NK-92 treated with Interleukin-12 subunit alpha and Interleukin-12 subunit beta, amount 100 ng/mL, for 24 hours (cell line): ENCODE measurements at places on chromosomes 3 and 15.

- no peak for DNase-seq
Observed at GRCh38 chr3:179098388-179099077, 26.9 kb upstream of the ZMAT3 start.

DNA sequence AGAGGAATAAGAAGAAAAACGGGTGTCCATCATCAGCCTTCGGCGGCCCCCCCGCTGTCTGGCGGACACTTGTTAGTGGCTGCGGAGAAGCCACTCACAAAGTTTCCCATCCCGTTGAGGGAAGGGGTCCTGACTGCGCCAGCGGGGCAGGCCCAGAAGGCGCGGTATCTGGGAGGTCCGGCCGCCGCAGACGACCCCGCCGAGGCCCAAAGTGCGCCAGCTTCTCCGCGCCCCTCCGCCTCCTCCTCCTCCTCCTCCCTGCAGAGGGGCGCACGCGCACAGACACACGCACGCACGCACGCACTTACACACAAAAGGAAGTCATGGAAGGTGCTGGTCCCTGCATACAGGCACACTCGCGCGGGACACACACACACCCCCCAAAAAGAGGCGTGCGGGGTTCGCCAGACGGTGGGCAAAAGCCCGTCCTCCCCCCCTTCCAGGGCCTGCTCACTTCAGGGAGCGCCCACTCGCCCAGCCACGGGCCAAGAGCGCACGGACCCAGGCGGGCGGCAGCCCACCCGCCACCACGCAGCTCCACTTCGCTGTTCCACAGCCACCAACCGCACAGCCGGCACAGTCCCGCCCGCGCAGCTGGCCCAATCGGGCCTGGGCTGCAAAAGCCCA lies 18.0 kb downstream of the ZNF148 start:
- no peak for DNase-seq

GRCh38 chr3:126390751-126391150 lies 4.0 kb upstream of the CFAP100 start:
- no peak for DNase-seq

DNA sequence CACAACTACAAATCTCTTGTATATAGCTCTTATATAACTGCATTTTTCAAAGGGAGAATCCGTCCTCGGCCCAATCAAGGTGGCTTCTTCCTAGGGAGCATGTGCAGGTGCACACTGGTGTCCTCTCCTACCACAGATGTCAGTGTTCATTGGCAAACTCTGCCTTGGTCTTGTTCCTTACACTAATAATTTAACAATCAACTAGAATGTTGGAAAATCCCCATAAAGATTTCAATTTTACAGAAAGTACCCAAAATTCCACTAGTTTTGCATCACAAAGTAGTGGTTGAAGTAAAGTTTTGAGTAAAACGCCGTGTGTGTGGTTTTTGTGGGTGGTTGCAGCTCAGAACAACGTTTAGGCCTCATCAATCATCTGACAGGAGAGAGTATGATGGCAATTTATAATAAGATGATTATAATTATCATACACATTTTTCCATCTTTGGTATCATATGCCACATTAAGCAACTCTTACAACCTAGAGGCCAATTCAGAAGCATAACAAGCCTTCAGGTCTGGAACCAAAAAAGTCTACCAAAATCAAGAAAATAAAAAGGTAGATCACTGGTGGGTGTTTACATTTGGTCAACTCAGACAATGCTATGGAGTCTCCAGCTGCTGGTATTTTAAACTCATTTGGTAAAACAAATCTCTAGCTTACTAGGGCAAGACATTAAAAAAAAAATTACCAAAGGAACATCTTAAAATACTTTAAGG lies 128.9 kb upstream of the BHLHE40 start:
- DNase-seq = no peak

GRCh38 chr3:14837186-14837877 lies 18.6 kb downstream of the FGD5 start:
- no peak for DNase-seq

DNA sequence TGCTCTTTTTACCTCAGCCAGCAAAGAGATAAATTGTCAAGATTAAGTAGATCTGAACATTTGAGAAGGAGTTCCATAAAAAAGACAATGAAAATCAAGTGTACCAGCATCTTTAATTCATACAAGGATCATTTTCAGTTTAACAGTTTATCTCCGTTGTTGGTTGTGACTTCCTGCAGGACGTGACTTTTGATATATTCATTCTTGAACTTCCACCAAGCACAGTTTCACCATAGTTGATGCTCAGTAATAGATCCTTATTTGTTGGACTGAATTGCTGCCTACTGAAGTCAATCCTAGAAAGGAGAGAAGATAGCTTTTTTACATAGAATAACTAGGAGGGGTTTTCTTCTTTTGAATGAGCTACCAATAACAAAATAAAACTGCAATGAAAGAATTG lies 408.2 kb downstream of the LPP start:
- no peak for DNase-seq

DNA sequence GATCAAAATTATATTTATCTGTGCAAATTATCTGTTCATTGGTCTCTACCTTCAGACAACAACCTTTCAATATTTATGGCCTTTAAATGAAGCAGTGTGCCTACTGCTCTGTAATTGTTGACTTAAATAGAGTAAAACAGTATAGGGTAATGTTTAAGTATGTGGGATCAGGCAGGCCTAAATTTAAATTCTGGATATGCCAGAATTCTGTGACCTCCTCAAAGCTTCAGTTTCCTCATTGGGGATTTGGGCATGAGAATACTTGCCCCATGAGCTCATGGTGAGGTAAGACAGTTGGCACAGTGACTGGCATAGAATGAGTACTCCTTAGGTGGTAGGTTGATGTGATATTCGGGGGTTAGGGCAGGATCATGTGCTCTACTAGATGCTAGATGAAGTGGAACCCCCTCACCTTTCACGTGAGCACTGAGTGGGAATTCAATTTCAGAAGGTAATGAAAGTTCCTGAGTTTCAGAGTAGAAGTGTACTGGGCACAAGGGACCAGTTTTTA lies 14.9 kb downstream of the ARL8B start:
- no peak for DNase-seq

GRCh38 chr3:67292356-67293121 lies 294.4 kb downstream of the KBTBD8 start:
- no peak for DNase-seq

DNA sequence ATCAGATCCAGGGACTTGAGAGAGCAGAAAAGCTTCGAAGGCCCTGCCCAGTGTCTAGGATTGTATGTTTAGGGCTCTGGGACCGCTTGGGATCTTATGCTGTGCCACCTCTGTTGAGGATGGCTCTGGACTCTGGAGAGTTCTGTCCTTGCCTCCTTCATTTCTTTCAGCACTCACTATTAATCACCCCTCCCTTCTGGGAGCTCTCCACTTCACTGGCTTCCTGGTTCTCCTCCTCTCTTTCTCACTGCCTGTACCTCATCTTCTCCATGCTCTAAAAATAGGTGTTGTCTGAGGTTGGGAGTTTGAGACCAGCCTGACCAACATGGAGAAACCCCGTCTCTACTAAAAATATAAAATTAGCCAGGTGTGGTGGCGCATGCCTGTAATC lies 17.3 kb downstream of the MAPKBP1 start:
- DNase-seq = no peak

- no peak for DNase-seq
Observed at GRCh38 chr3:128269006-128269775, 115.9 kb downstream of the EEFSEC start.

GRCh38 chr3:149554826-149555225 lies 80.3 kb downstream of the TM4SF4 start:
- DNase-seq = no peak

DNA sequence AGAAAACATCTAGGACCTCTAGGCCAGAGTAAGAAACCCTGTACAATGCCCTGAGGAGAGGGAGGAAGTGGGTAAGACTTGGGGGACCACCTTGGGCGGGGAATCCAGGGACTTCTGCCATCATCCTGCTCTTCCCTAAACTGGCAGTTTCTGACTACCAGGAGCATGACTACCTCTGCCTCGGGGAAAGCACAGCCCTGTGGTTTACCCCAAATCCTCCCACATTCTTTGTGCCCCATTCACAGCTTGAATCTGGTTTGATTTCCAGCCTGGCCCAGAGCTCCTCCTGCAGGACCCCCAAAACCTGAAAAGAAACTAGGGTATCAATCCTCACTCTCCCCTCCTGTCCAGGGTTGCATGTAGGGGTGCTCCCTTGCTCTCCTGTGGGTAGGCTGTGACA lies 4.7 kb downstream of the C3orf18 start:
- DNase-seq = no peak

DNA sequence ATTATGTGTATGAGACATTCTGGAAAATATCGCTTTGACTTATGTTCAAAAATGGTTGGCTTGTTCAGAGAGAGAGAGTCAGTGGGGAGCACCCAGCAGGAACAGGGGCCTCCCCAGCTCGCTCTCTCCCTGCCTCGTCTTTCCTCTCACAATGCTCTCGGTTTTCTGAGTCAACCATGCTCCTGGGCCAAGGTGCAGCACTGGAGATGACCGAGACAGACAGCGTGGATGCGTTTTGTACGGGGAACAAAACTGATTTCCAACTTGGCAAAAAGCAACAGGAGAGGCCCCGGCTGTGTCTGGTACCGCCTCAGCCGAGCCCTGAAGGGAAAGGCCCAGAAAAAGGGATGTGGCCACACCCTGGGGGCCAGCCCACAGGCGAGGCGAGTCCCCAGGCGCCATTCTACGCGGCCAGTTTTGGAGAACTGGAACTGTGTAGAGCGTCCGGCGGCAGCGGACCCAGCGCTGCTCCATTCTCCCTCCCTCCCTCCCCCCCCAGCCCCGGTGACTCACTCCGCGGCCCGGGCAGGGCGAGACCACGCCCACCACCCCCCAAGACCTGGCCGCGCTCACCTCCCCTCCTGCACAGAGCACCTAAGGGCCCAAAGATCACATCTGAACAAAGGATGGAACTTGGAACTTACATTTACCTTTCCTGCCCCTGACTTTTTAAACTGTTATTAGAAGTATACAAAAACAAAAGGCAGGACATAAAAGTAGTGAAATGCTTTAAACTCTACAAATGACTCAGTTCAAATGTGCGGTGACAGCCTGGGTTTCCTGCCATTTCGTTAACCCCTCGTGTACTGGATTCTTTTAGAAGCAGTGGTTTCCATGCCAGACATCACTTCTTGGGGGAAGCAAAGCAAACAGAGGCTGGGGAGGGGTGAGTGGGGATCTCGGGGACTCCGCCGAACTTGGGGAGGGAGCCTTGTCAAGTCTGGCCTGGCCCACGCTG lies 12.7 kb downstream of the ATP10A start:
- DNase-seq = no peak

GRCh38 chr15:81851757-81852156 lies 194.1 kb downstream of the MEX3B start:
- DNase-seq = no peak

DNA sequence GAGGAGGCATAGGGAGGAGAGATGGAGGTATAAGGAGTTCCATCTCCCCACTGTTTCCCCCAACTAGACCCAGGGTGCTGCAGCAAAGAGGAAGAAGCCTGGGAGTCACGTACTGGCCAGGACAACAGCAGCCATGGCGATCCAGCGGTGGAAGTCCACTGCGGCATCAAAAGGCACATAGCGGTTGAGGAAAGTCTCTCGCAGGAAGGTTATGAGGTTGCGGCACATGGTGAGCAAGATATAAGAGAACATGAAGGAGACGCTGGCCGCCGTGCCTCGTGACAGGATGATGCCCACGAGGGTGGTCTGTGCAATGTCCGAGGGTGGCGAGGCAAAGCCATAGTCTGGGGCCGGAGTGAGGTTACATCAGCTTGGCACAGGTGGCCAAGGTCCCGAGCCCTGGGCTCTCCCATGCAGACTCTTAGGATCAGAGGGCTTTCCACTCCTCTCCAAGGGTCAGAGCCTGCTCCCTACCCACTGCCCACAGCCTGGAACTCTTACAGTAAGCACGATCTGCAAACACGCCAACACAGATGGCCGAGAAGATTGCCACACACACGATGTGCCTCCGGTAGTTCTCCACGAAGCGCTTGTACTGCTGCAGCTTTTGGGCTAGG lies 14.3 kb downstream of the DUOX2 start:
- no peak for DNase-seq

DNA sequence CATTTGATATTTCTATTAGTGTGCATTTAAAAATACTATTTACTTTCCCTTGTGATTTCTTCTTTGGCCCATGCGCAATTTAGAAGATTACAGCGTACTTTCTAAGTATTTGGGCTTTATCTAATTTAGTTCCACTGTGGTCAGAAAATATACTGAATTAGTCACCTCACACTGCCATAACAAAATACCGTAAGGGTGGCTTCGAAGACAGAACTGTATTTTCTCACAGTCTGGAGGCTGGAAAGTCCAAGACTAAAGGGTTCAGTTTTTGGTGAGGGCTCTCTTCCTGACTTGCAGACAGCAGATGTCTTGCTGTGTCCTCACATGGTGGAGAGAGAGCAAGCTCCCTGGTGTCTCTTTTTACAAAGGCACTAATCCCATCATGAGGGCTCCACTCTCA lies 286.2 kb downstream of the ADAMTSL3 start:
- DNase-seq = no peak

DNA sequence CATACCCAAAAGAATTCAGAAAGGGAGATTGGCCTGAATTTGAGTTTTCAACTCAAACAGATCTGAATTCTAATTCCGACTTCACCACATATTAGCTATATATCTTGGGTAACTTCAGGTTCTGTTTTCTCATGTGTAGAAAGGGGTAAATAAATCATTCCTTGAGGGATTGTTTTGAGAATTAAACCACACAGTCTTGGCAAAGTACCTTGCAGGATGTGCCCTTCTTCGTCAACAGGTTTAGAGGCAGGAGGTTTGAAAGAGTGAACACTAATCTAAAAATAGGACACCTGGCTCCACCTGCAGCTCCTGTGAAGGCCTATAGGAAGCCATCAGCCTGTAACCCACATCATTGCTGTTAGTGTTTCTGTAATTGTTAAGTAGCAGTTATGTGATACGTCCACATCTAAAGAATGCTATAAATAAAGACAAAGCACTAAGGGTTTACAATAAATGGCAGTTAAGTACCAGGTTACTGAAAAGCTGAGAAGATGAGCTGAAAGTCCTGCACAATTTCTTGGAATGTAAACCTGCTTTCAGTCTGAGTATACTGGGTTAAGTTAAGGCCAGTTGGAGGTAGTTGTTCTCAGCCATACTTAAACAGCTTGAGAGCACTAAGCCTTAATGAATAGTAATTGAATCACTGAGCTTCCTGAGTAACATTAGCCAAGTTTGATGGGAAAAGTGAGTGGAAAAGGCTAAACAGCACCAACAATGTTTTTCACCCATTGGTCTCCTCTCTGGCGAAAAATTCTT lies 6.0 kb downstream of the CCDC80 start:
- no peak for DNase-seq

- no peak for DNase-seq
Observed at GRCh38 chr3:149726716-149727407, 25.4 kb downstream of the COMMD2 start.

DNA sequence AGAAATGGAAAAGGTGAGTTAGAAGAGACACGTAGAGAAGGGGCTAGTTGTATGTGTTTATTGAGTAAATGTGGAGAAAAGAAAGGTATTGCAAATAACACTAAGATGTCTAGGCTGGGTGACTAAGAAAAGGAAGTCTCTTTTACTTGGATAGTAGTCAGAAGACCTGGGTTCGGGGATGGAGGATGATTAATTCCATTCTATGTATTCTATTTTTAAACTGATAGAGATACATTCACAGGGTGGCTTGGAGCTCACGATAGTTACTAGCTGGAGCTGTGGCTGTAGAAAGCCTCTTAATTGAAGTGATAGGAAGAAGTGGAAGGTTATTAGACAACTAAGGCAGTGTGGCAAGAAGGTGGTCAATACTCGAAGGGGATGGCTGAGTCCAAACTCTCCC lies 65.9 kb upstream of the TNIK start:
- DNase-seq = no peak

- DNase-seq = no peak
Observed at GRCh38 chr3:120475722-120476377, 25.1 kb upstream of the FSTL1 start.

GRCh38 chr3:47715928-47716327 lies 65.8 kb downstream of the SMARCC1 start:
- no peak for DNase-seq
